Temporal lobe (tissue), 4 donors: ENCODE measurements at places on chromosomes 5 and 9. TPM values are rescaled to one million over a fixed set of nuclear protein-coding genes. Genes with fewer than 3 reads are reported as not detected.

Gene PGM5
- total RNA-seq: 3.4 TPM

Gene BRIX1
- 22.6 TPM for total RNA-seq

Gene ARHGEF37
- 0.49 TPM for total RNA-seq

Gene ICE1
- 39.3 TPM for total RNA-seq

Gene CACFD1
- 19.4 TPM for total RNA-seq

Gene C5orf52
- not detected for total RNA-seq

Gene PCDHB9
- 6.6 TPM for total RNA-seq

Gene UIMC1
- 47.9 TPM for total RNA-seq
